Uterus (tissue), 4 donors: ENCODE measurements at places on chromosomes 7 and 10.

GRCh38 chr10:46289209-46289810, 2.5 kb downstream of the ANTXRL start:
- H3K27ac ChIP-seq: no peak overlapping the region
- no peaks in the 10 kb centered on the region for H3K27me3 ChIP-seq
- H3K4me1 ChIP-seq: no peaks in the 10 kb centered on the region

DNA sequence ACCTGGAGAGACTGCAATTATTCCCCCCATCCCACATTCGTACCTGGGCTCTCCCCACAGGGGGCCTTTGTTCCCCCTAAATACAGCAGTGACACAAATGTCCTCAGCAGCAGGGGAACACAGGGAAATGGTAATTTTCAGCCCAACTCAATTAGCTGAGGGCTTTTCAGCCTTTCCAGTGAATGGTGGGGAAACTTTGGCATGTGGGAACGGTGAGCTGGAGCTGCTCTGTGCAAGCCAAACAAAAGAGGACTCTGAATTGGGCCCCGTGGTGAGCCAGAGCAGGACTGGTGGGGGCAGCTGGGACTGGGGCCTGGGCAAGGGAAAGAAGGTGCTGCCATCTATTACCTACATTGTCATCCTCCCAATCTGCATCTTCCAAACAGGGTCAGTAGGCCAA, 51.0 kb downstream of the FBXW4 start:
- H3K4me1 ChIP-seq: no peaks in the 10 kb centered on the region
- H3K36me3 ChIP-seq: no peaks in the 10 kb centered on the region
- no peaks in the 10 kb centered on the region for H3K27me3 ChIP-seq
- H3K27ac ChIP-seq: no peak overlapping the region
- DNase-seq: no peak

GRCh38 chr7:7228472-7228871, 46.1 kb downstream of the C1GALT1 start:
- no peaks in the 10 kb centered on the region for H3K36me3 ChIP-seq
- H3K4me3 ChIP-seq: no peak overlapping the region
- no peaks in the 10 kb centered on the region for H3K4me1 ChIP-seq
- H3K27ac ChIP-seq: no peak overlapping the region
- H3K27me3 ChIP-seq: no peaks in the 10 kb centered on the region

- no peak overlapping the region for H3K4me3 ChIP-seq
- no peaks in the 10 kb centered on the region for H3K36me3 ChIP-seq
- no peaks in the 10 kb centered on the region for H3K27me3 ChIP-seq
- H3K4me1 ChIP-seq: no peaks in the 10 kb centered on the region
Observed at GRCh38 chr10:58757352-58758065, 244.8 kb downstream of the BICC1 start.

DNA sequence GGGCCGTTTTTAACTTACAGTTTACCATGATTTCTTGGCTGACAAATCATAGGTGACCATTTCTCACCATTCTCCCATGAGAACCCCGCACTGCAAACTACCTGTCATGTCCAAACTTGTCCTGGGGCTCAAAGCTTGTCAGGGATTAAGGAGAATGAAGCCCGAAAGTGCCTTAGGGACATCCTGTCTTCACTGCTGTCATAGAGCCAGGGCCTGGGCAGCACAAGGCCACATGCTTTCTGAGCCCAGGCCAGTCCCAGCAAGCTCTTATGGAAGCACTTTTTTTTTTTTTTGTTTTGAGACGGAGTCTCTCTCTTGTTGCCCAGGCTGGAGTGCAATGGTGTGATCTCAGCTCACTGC, 33.9 kb downstream of the CCM2 start:
- DNase-seq: no peak
- H3K4me1 ChIP-seq: no peaks in the 10 kb centered on the region
- no peaks in the 10 kb centered on the region for H3K36me3 ChIP-seq
- H3K27me3 ChIP-seq: no peaks in the 10 kb centered on the region

DNA sequence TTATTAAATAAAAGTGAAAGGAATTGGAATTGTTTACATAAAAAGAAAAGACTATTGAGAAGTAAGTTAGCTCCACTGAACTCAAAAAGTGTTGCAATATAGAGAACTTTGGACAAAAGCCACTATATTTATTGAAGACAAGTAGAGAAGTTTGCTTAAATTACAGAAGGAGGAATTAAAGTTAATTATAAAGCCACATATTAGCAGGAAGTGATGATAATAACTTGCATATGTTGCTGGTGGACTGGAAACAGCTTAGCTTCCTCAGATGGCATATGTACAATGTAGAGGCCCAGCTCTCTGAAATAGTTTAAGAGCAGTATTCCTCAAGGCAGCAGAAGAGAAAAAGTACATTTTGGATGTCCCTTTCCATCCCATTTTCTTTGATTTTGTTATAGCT, 400.7 kb downstream of the GATA3 start:
- H3K4me3 ChIP-seq: no peak overlapping the region
- H3K36me3 ChIP-seq: no peaks in the 10 kb centered on the region
- no peak overlapping the region for H3K27ac ChIP-seq
- no peak for DNase-seq

DNA sequence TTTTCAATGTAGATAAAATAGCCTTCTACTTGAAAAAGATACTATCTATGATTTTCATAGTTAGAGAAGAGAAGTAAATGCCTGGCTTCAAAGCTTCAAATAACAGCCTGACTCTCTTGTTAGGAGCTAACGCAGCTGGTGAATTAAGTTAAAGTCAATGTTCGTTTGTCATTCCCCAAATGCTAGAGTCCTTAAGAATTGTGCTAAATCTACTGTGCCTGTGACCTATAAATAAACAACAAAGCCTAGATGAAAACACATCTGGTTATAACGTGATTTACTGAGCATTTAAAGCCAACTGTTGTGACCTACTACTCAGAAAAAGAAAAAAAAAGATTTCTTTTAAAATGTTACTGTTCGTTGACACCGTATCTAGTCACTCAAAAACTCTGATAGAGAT, 134.7 kb downstream of the POLR1F start:
- H3K36me3 ChIP-seq: no peaks in the 10 kb centered on the region
- H3K4me1 ChIP-seq: no peaks in the 10 kb centered on the region
- H3K27me3 ChIP-seq: no peaks in the 10 kb centered on the region
- no peak overlapping the region for H3K4me3 ChIP-seq

- H3K4me1 ChIP-seq: no peaks in the 10 kb centered on the region
- H3K27me3 ChIP-seq: no peaks in the 10 kb centered on the region
- no peaks in the 10 kb centered on the region for H3K36me3 ChIP-seq
- H3K27ac ChIP-seq: no peak overlapping the region
- no peak for DNase-seq
Observed at GRCh38 chr7:107025449-107026103, 18.9 kb upstream of the PRKAR2B start.

- peak overlapping the region; percentile 14 for H3K4me3 ChIP-seq
- DNase-seq: no peak
- no peaks in the 10 kb centered on the region for H3K36me3 ChIP-seq
- H3K4me1 ChIP-seq: no peaks in the 10 kb centered on the region
Observed at GRCh38 chr10:55630491-55631056, 730.5 kb downstream of the ZWINT start.

- H3K36me3 ChIP-seq: no peaks in the 10 kb centered on the region
- H3K27me3 ChIP-seq: no peaks in the 10 kb centered on the region
- no peaks in the 10 kb centered on the region for H3K4me1 ChIP-seq
- no peak for DNase-seq
Observed at GRCh38 chr7:107076781-107077698, 32.5 kb downstream of the PRKAR2B start.

GRCh38 chr10:71920540-71921323, 43.5 kb upstream of the CHST3 start:
- H3K27me3 ChIP-seq: no peaks in the 10 kb centered on the region
- H3K36me3 ChIP-seq: no peaks in the 10 kb centered on the region
- peaks cover 4% of the 10 kb centered on the region for H3K4me1 ChIP-seq
- DNase-seq: peak; percentile 28
- H3K4me3 ChIP-seq: no peak overlapping the region
- H3K27ac ChIP-seq: peak overlapping the region; percentile 58

DNA sequence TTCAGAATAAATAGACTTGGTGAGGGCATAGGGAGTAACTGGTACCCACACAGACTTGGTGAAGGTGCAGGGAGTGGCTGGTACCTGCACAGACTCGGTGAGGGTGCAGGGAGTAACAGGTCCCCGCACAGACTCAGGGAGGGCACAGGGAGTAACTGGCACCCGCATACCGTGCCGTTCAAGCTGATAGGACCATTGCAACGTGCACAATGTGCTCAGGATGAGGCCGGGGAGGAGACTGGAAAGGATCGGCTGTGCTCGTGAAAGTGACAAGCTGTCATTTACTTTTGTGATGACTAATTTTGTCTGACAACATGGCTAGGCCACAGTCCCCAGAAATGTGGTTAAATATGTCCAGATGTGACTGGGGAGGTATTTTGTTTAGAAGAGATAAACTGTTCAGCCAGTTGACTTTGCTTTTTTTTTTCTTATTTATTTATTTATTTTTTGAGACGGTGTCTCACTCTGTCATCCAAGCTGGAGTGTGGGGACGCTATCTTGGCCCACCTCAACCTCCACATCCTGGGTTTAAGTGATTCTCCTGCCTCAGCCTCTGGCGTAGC, 76.2 kb upstream of the NMT2 start:
- no peak overlapping the region for H3K4me3 ChIP-seq
- no peak for DNase-seq
- no peaks in the 10 kb centered on the region for H3K27me3 ChIP-seq

DNA sequence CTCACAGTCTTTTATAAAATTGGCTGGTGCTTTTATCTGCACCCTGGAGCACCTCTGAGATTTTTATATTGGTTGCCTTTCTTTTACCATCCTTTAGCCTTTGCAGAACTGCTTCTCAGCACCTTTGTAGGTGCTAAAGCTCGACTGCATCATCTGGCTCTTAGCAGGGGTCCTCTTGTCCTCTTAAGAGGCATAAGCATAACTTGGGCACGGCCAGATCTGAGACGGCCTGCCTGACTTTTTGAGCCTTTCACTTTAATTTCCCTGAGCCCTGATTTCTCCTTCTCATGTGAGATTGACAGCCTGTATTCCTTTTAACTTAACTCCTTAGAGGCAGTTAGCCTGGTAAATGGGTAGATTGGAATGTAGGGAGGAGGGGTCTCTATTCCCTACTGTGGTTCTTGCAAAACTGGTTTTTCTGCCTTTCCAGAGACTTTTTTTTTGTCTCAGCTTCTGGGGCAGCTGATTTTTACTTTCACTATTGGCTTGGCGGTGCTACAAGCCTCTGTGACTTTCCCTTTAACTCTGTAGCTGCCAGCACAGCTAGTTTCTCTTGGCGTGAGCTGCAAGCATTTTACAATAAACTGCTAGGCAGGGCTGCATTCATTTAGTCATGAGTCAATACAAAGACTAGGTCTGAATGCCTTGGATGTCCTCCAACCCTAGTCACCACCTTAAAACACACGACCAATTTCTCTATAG, 24.0 kb downstream of the ZPBP start:
- H3K36me3 ChIP-seq: no peaks in the 10 kb centered on the region
- H3K4me1 ChIP-seq: no peaks in the 10 kb centered on the region
- no peaks in the 10 kb centered on the region for H3K27me3 ChIP-seq
- peak overlapping the region; percentile 81 for H3K27ac ChIP-seq
- no peak for DNase-seq
- peak overlapping the region; percentile 44 for H3K4me3 ChIP-seq

DNA sequence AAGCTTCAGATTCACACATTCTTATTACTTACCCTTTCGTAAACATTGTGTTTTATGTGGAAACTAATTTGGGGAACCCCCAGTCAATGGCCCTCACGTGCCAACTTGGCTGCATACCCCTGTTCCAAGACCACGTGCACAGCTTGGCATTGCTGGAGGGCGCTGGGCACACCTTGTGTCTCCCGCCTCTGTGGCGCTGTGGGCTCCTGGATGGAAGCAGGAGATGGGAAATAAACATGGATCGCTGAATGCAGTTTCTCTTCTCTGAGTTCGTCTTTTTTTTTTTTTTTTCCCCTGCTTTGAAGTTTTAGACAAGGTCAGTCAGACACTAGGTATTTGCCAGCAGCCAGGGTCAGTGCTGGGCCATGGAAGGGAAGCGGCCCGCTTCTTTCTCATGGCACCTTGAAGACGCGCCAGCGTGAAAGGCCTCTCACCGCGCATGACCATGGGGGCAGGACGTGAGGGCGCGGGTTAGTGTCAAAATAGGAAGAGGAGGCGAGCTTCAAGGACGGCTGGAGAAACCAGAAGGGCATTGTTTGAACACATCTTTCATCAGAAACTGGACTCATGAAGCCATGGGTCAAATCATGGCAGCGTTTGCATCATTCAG, 27.3 kb downstream of the BNIP3 start:
- H3K4me1 ChIP-seq: no peaks in the 10 kb centered on the region
- no peaks in the 10 kb centered on the region for H3K36me3 ChIP-seq
- DNase-seq: no peak
- H3K27ac ChIP-seq: no peak overlapping the region
- H3K27me3 ChIP-seq: no peaks in the 10 kb centered on the region

DNA sequence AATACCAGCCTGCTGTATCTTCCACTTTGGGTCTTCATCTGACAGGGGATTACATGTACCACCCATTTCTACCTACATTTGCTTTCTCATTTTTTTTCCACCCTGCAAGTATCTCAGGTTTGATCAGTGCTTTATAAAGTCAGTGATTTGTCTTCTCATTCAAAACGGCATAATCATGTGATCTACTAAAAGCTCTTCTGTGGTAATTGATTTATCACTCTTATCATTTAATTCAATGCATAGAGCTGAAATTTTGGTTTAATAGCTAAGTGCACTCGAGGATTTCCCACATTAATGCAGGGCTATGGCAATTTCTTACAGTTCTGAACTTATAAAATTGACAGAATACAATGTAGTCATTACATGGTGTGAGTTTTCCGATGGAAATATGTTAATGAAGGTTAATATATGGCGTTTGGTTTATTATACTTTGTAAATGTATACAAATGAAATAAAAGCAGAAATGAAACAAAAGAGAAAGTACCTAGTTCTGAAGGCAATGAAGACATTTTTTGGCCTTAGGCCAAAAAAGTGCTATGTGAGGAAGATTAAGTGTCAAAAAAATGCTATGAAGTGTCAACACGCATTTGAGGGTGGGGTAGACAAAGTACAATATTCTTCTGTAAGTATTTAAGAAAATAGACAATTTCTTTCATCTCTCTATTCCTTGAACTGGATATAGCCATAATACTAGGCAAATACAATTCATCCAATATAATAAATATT, 457.3 kb downstream of the ETV1 start:
- no peaks in the 10 kb centered on the region for H3K36me3 ChIP-seq
- H3K4me1 ChIP-seq: no peaks in the 10 kb centered on the region
- H3K27ac ChIP-seq: no peak overlapping the region
- H3K4me3 ChIP-seq: no peak overlapping the region
- no peaks in the 10 kb centered on the region for H3K27me3 ChIP-seq

- no peak overlapping the region for H3K4me3 ChIP-seq
- H3K4me1 ChIP-seq: no peaks in the 10 kb centered on the region
- no peaks in the 10 kb centered on the region for H3K27me3 ChIP-seq
- no peak overlapping the region for H3K27ac ChIP-seq
Observed at GRCh38 chr10:90958781-90959180, 37.9 kb upstream of the ANKRD1 start.

DNA sequence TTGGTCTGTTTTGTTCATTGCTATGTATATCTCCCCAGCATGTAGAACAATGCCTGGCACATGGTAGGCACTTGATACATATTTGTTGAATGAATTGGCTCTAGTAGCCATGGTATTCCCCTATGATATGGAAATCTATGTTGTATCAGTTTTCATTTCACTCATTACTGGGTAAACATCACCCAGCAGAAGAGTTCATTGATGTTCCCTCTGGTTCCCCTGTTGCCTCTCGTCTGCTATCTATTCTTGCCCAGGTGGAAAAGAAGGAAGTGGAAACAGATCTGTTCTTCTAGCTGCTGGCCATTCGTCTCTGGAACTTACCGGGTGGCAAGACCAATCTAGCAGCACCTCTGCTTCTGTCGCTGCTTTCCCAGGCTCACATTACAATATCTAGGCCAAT, 71.5 kb downstream of the LRRC4 start:
- DNase-seq: no peak
- no peak overlapping the region for H3K27ac ChIP-seq
- H3K4me3 ChIP-seq: no peak overlapping the region
- no peaks in the 10 kb centered on the region for H3K4me1 ChIP-seq
- no peaks in the 10 kb centered on the region for H3K27me3 ChIP-seq
- H3K36me3 ChIP-seq: no peaks in the 10 kb centered on the region
